ENCODE measurements at places on chromosomes 6 and 20.

DNA sequence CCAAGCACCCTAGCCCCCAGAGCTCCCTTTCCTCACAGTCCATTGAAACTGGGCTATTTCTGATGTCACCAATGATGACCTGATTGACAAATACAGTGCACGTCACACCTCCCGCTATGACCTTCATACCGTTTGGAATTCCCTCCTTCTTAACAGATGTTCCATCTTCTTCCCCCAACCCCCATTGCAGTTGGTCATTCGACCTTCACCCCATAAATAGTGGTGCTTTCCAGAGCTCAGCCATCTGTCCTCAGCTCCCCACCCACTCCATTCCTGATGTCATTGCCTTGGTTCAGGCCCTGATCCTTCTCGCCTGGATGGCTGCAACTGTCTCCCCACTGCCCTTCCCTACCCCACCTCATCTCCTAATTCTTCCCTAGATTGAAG lies 198.5 kb downstream of the SOD2 start:
- DNase-seq = no peak

DNA sequence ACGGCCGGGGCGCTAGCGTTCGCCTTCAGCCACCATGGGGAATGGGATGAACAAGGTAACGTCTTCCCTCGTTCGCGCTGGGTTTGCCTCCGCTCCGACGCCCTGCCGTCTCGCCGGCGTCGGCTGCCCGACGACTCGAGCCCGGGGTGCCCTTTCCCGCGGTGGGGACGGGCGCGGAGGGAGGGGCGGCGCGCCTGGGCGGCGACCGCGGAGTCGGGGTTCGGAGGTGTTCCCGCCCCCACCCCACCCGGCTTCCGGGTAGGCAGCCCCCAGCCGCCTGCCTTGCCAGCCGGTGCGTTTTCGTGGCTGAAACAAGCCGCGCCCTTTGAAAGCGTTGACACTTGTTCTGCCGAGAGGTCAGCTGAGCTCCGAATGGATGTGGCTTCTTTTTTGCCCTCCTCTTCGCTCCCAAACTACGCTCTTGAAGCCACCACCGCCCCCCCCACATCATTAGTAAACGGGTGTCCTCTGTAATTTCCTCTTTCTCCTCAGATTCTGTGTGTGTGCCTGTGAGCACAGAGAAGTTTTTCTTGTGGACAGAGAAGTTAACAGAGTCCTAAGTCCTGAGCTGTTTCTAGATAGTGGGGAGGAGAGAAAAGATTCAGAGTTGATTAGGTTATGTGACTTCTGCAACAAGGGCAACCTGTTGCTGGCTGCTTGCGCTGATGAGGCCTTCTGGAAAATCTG lies 362 bp downstream of the DUSP22 start:
- no peak for DNase-seq

DNA sequence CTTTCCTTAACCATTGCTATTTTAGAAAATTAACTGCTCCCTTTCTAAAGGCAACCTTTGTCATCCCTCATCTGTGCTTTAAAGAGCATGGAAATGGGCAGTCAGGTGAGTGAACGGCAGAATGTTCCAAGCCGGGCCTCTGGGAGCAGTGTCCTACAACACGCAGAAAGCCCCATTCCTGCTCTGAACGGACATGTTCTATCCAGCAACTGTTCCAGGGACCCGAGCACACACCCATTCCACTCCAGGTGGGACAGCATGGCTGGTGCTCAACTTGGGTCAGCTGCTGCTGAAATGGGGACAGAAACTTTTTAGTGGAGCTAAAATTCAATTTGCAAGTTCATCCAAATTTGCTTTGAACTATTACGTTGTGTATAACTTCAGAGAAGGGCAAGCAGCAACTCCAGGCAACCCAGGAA lies 26.7 kb downstream of the DIDO1 start:
- no peak for DNase-seq

- DNase-seq = no peak
Observed at GRCh38 chr6:140101818-140102217, 727.4 kb upstream of the CITED2 start.

DNA sequence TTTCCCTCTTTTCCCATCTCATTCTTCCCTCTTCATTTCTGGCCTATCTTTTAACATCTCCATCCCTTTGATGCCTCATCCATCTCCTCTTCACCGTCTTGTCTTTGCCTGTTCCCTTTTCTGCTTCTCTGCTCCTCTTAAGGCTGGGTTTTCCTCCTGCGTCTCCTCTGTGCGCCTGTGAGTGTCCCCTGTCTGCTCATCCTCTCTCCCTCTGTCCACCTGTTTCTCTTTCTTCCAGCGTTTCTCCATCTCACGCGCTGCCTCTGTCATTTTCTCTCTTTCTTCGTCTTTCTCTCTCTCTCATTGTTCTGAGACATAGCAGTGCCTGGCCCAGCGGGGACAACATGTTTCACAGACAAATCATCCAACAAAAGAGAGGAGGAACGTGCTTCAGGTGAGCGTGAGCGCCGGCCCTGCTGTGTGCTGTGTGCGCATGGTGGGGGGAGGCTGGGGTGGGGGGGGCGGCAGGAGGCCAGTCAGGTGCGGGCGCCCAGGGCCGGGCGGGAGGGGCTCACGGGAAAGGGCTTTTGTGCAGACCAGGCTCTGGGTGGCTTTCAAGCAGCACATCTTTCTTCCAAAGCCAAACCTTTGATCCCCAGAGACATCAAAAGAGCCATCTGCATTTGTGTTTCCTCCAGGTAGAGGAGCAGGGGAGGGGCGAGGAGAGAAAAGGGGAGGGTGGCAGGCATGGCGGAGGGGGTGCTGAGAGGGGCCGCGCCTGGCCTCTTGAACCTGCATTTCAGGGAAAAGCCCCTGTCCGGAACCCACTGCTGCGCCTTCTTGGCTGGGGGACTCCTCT lies 121.3 kb downstream of the VEGFA start:
- no peak for DNase-seq

DNA sequence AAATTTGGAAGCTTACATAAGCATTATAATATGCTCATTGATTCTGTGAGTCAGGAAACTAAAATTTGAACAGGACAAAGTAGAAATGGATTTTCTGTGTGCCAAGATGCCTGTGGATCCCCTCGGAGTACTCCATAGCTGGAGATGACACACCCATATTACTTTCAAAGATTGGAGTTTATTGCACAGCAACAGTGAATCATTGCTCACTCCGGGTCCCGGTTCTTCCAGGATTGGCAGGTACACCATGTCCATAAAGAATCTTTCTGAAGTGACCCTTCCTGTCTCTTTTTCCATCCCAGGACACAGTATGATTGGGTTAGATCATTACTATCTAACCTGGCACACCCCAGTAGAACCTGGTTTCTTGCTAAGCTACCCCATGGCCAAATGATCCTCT lies 2.7 kb upstream of the BTN2A2 start:
- DNase-seq = no peak

GRCh38 chr6:13009031-13009430 lies 292.5 kb downstream of the PHACTR1 start:
- no peak for DNase-seq

DNA sequence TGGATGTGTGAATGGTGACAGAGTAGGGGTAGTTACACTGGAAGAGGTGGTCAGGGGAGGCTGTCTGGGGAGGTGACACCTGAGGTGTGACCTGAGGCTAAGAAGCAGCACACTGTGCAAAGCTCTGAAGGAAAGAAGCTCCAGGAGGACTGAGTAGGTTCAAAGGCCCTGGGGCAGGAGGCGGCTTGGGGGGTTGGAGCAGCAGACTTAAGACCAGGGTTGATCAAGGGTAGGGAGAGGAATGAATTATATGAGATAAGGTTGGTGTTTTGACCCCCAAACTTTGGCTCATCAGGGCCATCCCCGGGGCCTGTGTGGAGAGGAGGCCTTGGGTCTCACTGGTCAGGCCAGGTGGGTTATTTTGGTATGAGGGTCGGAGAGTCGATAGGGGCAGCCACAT lies 166.1 kb downstream of the GRM4 start:
- no peak for DNase-seq
